Small intestine (tissue), 16 donors: ENCODE measurements at places on chromosomes 7 and 10. TPM values are rescaled to one million over a fixed set of nuclear protein-coding genes. Genes with fewer than 3 reads are reported as not detected.

DNA sequence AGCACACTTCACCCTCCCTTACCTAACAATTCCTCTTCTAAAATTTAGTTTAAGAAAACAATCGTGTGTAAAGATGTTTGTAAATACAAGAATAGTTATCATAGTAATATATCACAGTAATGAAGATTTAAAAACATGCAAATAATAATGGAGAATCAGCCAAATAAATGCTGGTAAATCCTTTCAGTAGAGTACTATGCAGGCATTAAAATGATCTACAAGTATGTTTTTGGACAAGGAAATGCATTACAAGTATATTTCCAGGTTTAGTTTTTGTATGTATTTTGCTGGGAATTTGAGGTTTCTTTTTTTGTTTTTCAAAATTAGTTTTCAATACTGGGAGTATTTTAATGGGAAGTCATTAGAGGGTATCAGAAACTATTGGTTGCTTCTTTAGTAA is 22.7 kb downstream of the TPST1 start:
- no peak for DNase-seq

- no peak for DNase-seq
Measured at GRCh38 chr7:34835901-34836600, 178.0 kb downstream of the NPSR1 start.

Gene SLC25A28
- polyA plus RNA-seq: 36.6 TPM

Gene RUFY2
- polyA plus RNA-seq: 5.4 TPM

- DNase-seq: no peak
Measured at GRCh38 chr10:51642581-51642980, 56.8 kb downstream of the CSTF2T start.

GRCh38 chr10:78381107-78381506 is 347.4 kb downstream of the RPS24 start:
- peak; percentile 10 for DNase-seq

DNA sequence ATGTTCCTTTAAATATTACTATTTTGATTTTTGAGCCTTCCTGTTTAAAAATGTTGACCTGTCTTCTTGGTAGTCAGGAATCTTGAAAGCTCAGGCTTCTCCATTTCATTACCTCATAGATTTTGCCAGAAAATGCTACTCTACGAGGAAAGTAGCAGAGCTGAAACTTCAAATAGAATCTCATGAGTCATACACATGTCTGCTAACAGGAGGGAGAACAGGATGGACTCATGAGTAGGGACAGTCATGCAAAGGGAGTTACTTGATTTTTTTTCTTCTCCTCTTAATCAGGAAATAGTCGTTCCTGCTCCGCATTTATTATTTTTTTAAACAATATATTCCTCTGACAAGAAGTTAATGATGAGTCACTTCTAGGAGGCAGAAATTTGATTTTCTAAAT is 37.0 kb upstream of the MINDY3 start:
- no peak for DNase-seq

Gene SPDYE8
- not detected for polyA plus RNA-seq

DNA sequence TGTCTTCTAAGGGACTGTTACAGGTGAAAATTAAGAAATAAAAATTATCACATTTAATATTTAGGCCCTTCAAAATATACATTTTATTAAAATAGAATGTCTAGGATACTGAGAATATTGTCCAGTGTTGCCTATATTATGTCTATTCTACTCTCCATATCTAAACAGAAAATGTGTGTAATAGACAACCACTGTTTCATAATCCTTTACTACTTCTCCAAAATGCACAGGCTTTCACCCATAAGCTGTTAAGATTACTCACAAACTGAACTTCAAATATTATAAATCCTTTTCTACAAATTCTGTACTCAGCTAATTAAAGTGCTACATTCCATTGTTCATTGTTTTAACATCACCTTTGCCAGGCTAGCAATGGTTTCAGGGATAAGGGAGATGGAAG is 56.7 kb upstream of the TFEC start:
- DNase-seq: no peak

DNA sequence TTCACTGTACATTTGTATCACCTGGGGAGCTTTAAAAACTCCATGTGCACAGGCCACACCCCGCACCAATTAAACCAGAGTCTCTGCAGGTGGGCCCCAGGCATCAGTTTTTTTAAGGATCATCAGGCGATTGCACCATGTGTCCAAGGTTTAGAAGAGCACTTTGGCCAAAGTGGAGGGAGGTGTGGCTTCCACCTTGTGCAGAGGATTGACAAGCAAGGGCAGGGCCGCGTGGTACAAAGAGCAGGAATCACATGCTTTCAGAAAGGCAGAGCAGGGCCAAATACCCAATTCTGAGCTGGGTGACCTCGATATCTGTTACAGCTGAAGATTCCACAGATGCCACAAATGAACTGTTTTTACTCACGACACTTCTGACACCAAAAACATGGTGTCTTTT is 52.4 kb downstream of the NOC3L start:
- peak; percentile 83 for DNase-seq

DNA sequence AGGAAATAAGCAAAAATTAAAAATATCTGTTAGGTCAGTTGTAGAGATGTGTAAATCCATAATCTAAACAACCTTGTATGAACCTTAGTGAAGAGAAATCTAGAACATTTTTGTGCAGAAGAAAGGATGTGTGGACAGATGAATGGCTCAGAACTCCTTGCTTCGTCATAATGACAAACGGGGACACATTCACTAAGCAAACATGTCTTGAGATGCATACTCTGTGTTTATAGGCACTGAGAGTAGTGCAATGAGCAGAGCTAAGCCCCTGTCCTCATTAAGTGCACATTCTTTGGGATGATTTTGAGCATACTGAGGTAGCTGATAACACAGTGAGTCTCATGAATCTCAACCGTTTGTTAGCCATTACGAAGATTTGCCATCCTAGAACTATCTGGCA is 360.6 kb upstream of the ANKRD30A start:
- DNase-seq: no peak

Gene ATOH7
- 0.30 TPM for polyA plus RNA-seq

Gene CALML5
- not detected for polyA plus RNA-seq

Gene GIMAP6
- 8.1 TPM for polyA plus RNA-seq

- DNase-seq: no peak
Measured at GRCh38 chr7:149878523-149878921, 4.8 kb downstream of the ATP6V0E2 start.

DNA sequence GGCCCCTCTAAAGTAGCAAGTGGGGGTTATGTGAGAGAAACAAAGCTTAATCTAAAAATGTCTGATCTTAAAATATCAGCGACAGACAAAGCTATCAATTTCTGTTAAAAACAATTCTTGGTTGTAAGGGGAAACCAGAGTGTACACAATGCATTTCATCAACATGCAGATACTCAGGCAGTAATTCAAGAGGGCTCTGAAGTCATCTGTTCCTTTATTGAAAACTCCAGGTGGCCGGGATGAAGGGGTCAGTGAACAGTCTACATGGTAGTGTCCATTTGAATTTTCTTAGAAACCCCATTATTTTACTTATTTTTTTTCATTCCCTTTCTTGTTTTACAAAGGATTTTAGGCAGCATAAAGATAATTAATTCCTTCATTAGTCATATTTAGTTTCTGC is 36.7 kb upstream of the BTBD16 start:
- DNase-seq: no peak

- peak; percentile 30 for DNase-seq
Measured at GRCh38 chr10:122878799-122879338, 512 bp downstream of the FAM24B start.

DNA sequence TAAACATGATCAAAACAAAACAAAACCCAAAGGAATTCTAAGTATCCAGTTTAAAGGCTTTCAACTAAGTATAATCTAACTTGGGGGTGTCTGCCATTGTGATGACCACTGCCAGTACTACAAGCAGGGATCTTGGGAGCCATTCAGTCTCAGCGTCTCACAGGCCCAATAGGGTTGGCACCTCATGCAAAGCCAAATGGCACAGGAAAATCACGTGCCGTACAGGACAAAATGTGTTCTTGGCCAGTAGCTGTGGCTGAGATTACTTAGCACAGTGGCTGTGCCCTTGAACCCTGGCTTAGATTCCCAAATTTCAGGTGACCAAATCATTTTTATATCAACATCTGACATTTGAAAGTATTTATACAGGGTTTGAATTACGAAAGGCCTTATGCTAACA is 50.0 kb downstream of the DLD start:
- no peak for DNase-seq

Gene GPC2
- polyA plus RNA-seq: 0.94 TPM

- no peak for DNase-seq
Measured at GRCh38 chr7:50312250-50313162, 8.0 kb downstream of the IKZF1 start.

GRCh38 chr10:93670372-93670771 is 32.0 kb downstream of the FRA10AC1 start:
- DNase-seq: no peak

DNA sequence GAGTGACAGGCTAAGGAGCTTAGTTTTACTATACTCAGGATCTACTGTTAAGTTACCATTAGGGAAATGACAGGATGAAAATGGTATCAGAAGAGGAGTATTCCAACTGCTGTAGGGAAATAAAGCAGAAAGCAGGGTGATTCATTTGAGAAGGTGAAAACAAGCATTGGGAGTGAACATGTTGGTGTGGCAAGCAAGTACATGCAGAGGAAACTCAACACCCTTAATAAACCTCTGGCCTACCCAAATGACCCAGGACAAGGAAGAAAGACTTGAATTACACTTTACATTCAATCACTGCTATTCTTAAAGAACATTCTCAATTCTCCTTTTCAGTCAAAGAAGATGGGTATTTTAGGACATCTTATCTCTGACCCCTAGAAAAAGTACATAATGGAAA is 28.7 kb downstream of the ERLIN1 start:
- DNase-seq: no peak
